ENCODE measurements at places on chromosomes 16 and 17.

DNA sequence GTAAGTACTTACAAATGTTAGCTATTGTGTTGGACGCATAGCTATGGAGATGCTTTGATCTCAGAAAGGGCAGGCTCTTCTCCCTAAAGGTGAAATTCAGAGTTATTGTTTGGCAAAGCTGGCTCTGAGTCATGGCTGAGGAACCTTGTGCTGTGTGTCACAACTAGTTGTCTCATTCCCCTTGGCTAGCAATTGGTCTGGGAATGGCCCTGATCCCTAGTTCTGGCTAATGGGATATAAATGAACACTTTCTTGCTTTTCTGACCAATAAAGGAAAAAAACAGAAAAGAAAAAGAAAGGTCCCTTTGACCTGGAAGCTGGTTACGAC, 210.6 kb downstream of the MAP2K4 start:
- DNase-seq: no peak

DNA sequence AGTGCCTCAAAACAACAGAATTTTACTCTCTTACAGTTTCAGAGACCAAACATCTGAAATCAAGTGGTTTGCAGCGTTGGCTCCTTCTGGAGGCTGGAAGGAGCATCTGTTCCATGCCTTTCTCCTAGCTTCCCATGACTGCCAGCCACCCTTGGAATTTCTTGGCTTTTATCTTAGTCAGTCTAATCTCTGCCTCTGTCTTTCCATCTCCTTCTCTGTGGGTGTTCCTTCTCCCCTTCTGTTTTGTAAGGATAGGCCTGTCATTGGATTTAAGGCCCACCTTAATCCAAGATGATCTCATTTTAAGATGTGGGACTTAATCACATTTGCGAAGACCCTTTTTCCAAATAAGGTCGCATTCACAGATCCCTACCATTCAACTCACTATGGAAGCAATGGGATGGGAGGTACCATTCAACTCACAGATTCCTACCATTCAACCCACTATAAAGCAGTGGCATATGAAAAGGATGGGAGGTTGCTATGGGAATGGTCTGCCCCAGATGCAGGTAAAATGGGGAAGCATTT, 321.8 kb downstream of the WWOX start:
- peak; percentile 35 for DNase-seq

- no peak for DNase-seq
These were observed 47.1 kb downstream of the TEX2 start for GRCh38 chr17:64216000-64216337.

- DNase-seq: no peak
These were observed 34.9 kb upstream of the GSG1L start for GRCh38 chr16:28098171-28098958.

DNA sequence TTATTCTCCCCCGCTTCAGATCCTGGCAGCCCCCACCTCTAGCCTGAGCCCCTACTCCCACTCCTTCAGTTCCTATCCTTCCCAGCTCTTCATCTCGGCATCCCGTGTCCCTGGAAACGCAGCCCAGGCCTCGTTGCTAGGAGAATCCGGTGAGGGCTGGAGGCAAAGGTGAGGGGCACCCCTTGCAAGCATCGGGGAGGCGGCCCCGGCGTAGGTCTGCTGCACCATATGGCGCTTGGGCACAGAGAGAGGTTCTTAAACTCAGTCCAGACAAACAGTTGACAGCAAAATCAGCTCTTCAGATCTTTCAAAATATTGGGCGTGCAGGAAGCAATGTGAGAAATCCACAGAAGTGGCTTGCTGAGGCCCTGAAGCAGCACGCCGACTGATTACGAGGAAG, 15.0 kb downstream of the SLC38A8 start:
- DNase-seq: no peak

- DNase-seq: peak; percentile 52
These were observed 39.7 kb downstream of the NACA2 start for GRCh38 chr17:61551255-61551742.

DNA sequence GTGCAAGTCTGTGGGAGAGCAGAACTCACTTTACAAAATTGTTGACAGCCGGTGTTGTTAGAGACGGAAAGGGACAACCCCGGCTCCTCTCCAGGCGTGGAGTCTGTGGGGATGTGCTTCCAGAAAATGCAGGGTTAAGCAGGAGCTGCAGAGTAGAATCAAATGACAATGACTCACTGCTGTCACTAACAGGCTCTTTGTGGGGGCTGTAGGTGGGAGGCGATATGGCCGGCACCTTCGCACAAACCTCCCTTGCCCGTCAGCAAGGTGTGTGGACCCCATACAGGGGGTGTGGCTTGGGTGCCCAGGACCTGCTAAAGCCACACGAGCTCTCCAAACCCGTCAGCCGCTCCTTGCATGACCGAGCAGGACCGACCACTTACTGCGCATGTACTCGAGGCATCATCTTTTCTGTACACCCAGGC, 5.8 kb downstream of the PDK2 start:
- no peak for DNase-seq

Data from right lung (tissue), 10 donors.